ENCODE measurements at places on chromosomes 5 and 9.
A peak's percentile ranks its signal among the peaks of the same experiment; 100 is the strongest.

DNA sequence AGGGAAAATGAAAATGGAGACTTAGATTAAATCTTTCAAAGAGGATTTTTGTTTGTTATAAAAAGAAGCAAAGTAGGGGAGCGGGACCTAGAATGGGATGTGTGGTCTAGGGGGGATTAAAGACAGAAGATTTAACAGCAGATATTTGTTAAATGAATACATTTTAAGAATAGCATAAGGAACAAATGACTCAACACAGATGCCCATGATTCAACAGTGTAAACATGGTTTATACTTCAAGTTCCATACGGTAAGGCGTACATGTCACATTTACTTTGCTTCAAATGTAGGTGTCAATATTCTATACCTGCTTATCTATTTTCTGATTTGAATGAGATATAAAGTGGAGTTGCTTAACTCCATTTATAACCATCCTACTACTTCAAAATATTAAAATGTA lies 1.5 kb downstream of the TICAM2 start:
- DNase-seq, result no peak

DNA sequence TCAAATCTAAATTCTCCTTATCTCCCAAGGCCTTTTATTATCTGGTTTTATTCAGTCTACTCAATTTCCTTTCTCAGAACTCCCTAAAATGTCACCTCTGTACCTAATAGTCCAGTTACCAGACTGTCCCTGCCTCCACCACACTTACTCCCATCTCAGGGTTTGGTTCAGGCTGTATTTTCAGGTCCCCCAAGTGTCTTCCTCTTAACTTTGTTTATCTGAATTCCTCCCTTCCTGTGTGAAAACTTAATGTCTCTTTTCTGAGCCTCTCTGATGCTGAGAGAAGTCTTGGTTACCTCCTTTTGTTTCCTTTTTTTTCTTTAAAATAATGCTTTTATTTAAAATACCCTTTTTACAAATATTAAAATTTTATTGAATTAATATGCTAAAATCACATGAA lies 133.4 kb downstream of the PAM start:
- DNase-seq, result no peak

GRCh38 chr5:132480546-132480892 lies 10.1 kb downstream of the IRF1 start:
- DNase-seq, result no peak

DNA sequence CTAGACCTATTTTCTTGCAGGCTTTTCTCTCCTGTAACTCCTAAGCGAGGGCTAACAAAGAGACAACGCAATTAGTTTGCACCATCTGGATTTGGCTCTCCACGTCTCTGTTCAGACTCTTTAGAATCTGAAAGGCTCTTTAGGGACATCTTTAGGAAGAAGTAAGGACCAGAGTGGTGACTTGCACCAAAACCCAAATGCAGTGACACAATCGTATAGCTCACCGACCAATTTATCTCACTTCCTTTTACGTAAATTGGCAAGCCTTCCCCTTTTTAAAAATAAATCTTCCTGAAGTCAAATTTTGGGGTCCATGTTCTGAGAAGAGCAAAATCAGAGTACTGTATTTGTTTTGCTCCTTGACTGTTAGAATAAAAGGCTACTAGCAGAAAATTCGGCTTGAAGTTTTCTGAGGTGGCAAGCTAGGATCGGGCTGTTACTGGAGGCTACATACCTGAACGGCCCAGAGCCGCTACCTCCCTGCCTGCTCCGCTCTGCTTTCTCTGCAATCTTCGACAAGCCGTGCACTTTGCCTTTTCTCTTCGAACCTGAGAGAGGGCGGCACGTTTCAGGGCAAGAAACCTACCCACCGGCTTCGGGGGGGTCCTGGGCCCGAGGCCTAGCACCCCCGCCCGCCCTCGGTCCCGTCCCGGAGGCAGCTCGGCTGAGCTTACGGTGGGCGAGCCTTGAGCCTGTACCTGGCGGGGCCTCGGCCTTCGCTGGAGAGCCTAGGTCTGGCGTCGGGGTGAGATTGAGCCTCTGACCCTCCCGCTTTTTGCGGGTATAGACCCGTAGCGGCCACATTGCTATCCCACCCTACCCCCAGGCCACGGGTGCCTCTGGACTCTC lies 537 bp downstream of the MEIKIN start:
- no peak for DNase-seq

GRCh38 chr5:176491101-176491502 lies 42.9 kb downstream of the FAF2 start:
- DNase-seq, result no peak

- DNase-seq, result peak; percentile 47
Observed at GRCh38 chr9:34403554-34404380, 27.1 kb upstream of the MYORG start.

DNA sequence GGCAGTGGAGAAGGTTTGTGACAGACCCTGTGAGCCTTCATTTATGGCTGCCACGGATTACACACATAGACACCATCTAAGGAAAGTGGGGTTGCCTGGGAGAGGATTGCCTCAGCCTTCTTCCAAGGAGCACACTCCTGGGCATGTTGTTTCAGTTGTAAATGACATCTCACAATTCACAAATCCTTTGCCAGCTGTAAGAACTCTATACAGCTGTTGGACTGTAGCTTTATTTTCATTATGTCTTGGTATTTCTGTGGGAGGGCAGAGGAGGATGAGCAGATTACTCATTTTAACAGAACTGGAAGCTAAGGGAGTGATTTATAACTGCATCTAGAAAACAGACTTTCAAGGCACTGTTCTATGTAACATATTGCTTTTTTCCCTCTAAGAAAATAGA lies 25.6 kb downstream of the MELK start:
- no peak for DNase-seq

All from activated CD4-positive, alpha-beta T cell treated with anti-CD3 and anti-CD28 coated beads, Interleukin-2, amount 50 U/mL, for 24 hours (primary cell).